ENCODE measurements at places on chromosomes 1 and 21.

DNA sequence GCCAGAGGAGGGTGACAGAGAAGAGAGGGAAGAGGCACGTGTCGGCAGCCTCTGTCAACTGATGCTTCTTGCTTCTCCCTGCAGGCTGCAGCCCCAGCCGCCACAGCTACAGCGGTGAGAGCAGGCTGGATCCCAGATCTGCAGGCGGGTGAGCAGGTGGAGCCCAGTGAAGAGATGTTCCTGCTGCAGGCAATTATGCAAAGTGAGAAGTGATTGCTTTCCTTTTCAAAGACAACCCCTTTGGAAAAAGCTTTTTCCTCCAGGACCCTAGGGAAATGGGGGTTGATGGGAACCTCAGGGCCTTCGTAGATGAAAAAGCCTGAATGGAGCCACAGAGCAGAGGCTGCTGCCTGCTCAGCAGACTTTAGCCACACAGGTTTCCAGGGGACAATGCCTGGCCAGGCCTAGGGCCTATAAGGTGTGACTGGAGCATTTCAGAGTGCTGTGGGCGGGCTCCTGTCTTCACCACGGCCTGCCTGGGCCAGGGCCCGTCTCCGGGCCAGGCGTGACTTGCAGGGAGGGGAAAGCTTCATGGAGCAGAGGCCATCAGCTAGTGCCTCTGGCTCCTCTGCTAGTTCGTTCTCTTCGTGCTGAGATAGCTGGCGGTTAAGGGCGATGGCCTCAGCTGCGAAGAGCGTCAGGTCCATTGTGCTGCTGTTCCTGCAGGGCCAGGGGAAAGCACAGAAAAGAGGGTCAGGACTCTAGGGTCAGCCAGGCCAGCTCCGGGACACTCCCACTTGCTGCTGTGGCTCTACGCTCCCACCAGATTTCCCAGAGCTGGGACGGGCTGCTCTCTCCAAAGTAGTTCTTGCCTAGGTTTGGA, 6.9 kb upstream of the KNCN start:
- no peak for DNase-seq

- DNase-seq = no peak
Measured at GRCh38 chr1:196209983-196210382, 398.3 kb downstream of the KCNT2 start.

- DNase-seq = no peak
Measured at GRCh38 chr21:36384885-36385232, 333 bp upstream of the CHAF1B start.

- no peak for DNase-seq
Measured at GRCh38 chr1:8818325-8818775, 910 bp upstream of the RERE start.

- no peak for DNase-seq
Measured at GRCh38 chr1:9270290-9270883, 22.3 kb upstream of the SPSB1 start.

DNA sequence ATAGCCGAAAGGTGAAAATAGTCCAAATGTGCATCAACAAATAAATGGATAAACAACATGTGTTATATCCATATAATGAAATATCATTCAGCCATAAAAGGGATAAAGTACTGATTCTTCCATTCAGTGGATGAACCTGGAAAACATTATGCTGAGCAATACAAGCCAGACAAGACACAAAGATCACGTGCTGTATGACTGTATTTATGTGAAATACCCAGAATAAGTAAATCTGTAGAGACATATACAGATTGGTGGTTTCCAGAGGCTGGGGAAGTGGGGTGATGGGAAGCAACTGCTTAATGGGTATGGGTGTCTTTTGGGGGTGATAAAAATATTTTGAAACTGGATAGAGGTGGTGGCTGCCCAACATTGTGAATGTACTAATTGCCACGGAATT, 13.3 kb upstream of the GSTM4 start:
- DNase-seq = no peak

DNA sequence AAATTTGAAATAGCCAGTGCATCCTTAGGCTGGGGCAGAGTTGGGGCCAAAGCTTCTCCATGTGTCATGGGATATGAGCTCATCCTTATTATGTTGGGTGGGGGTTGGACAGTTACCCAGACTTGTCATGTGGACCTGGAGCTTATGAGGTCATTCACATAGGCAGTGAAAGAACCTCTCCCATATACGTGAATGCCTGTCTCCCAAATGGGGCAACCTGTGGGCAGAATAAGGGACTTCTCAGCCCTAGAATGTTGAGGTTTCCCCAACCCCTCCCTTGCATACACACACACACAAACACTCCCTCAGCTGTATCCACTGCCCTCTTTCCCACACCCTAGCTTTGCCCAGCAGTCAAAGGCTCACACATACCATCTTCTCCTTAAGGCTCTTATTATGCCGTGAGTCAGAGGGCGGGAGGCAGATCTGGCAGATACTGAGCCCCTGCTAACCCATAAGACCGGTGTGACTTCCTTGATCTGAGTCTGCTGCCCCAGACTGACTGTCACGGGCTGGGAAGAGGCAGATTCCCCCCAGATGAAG, 2.3 kb upstream of the IVL start:
- DNase-seq = no peak

DNA sequence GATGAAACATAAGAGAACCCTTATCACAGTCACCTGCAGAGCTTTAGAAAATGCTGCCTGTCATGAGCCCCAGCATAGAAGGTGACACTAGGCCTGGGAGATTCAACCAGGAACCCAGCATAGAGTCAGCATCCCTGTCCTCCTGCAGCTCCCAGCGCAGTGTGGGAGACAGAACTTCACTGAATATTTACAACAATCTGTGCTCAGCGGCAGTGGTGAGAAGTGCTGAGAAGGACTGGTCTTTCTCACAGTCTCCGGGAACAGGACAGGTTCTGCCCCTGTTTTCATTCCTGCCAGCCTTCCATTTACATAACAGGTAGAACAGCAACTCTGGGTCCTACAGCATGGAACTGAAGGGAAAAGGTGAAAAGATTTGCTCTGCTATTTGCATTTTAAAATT, 83.5 kb upstream of the GADD45A start:
- no peak for DNase-seq

DNA sequence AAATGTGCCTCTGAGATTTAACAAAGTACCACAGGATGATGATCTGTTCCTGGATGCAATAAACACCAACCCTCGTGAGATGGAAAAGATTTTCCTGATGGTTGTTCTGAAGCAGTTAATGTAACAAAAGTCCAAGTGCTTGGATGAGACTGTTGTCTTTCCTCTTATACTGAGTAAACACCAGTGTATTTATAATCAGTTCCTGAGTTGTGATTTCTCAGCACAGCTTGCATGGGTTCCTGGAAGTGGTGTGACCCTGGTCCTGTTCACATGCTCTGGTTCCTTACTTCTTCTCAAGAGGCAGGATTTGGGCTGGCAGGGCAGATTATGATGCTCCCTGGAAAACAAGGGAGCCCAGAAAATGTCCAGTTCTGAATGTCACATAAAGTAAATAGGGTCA, 208.2 kb upstream of the USP24 start:
- DNase-seq = no peak

GRCh38 chr1:32266921-32267591, 16.0 kb downstream of the LCK start:
- no peak for DNase-seq

GRCh38 chr21:35641271-35642016, 418.9 kb downstream of the SETD4 start:
- DNase-seq = no peak

DNA sequence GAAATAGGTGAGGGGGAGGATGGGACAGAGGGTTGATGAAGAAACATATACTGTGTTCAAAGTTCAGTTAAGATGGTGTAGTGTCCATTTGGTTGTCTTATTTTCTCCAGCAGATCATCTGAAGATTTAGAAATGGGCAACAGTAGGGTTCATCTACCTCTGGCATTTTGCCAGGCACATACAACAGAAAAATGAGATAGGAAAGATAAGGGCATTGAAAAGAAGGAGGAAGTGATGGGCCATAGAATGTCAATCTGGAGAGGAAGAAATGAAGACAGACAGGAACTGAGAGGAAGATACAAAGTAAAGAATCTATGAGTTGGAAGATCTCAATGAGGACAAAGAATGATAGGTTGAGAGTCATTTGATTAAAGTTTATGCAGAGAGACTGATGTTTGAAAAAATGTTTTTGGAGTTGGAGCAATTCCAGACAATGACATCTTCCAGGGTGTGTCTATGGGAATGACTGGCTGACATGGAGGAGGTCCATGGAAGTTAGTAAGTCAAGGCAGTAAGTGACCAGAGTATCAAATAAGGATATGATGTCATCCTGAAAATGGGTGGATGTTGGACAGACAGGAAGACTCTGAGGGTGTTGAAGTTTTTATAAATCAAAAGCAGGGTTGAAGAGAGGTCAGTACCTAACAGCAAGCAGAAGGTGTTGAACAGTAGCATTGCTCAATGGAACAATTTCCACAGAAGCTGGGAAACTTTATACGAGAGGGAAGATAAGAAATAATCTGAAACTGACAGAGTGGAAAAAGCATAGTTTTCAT, 18.7 kb upstream of the CD55 start:
- DNase-seq = no peak

DNA sequence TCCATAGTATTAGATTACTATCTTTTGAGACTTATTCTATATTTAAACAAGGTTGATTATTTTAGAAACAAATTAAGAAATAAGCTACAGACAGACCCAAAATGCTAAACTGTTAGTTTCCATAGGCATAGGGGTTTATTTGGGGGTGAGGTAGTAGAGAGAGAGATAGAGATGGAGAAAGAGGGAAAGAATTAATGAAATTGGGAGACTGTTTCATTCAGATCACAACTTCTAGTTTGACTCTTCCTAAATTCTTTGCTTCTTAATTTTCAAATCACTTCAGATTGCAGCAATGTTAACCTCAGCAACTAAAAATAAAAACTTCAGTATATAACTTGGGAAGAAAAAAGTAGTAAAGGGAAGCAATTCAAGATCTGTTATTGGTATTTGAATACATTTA, 3.4 kb downstream of the JUN start:
- DNase-seq = no peak

GRCh38 chr1:212565571-212566305, 42.8 kb upstream of the ATF3 start:
- no peak for DNase-seq

DNA sequence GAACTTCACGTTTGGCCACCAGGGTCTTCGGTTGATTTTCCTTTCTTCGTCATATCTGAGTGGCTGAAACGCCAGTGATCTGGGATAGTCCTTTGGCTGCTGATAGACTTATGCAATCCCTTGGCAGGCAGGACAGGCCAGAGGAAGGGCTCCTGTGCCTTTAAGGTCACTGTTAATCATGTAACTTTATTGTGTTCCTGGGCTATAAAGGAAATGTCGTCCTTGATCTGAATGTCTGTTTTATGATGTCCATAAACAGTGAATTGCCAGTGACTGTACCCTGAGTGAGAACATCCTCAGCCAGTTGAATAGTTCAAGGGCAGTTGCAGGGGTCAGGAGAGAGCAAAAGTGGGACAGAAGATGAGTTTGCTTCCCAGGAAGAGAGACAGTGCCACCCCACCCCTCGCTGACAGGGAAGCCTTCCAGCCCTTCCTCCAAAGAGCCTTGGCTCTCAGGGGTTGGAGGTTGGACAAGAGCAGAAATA, 68.0 kb downstream of the PDE9A start:
- no peak for DNase-seq

GRCh38 chr1:43372172-43372571, 4.4 kb upstream of the ELOVL1 start:
- no peak for DNase-seq

DNA sequence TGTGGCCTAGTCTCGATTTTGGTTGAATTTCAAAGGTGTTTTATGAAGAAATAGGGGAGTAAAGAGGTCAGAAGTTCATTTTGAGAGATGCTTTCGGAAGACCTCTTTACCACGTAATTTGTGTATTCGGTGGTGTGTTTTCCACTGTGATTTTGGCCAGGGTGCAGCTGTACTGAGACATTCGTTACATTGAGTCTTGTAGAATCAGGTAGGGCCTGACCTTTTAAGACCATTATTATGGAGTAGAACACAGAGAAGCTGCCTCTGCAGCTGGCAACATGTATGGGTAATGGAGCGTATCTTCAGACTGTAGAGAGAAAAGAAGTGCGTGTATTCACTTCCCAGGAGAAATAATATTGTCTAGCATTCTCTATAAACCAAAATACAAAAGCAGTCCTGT, 326.5 kb downstream of the PDE4B start:
- DNase-seq = no peak

DNA sequence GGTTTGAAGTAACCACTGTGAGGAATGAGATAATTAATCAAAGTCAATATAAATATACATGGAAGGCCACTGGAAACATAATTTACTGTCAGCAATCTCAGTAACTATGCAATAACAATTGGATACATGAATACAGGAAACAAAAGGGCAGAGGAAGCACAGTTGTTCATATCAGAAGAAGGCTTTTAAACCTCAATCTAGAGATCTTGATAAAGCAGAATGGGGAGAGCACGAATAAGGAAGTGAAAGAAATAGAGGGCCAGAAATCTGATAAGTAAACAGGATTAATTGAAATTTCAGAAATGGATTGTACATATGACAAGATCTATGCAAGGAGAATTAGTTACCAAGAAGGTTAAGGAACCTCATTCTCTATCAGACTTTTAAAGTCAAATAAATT, 93.0 kb downstream of the EVI5 start:
- DNase-seq = no peak

DNA sequence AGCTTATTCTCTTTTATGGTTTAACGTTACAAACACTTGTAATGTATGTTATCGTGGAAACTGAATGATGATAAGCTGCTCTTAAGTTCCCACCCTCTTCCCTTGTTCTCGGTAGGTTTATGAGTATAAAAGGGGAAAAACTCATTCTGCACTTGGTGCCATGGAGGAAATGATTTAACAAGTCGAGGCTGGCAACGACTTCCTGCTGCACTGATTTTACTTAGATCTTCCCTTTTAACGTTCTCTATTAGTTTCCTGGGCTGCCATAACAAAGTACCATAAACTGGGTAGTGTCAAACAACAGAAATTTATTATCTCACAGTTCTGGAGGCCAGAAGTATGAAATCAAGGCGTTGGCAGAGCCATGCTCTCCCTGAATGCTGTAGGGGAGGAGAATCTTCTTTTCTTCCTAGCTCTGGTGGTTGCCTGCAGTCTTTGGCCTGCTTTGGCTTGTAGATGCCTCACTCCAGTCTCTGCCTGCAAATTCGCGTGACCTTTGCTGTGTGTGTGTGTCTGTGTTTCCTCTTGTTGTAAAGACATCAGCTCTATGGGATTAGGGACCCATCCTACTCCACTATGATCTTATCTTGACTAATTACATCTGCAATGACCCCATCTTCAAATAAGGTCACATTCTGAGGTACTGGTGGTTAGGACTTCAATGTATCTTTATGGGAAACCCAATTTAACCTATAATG, 26.3 kb downstream of the HUNK start:
- no peak for DNase-seq

- DNase-seq = no peak
Measured at GRCh38 chr21:36381841-36382589, 3.2 kb upstream of the CHAF1B start.

GRCh38 chr21:40610345-40610744, 236.6 kb downstream of the DSCAM start:
- DNase-seq = no peak

GRCh38 chr1:90127288-90127953, 132.5 kb downstream of the ZNF326 start:
- DNase-seq = no peak

- no peak for DNase-seq
Measured at GRCh38 chr1:201916649-201917249, 28.1 kb downstream of the SHISA4 start.

All from D341Med (cell line).